ENCODE measurements at places on chromosomes 13 and 19.
A peak's percentile ranks its signal among the peaks of the same experiment; 100 is the strongest.

GRCh38 chr13:109897988-109898624 lies 111.7 kb upstream of the IRS2 start:
- no peak for DNase-seq

DNA sequence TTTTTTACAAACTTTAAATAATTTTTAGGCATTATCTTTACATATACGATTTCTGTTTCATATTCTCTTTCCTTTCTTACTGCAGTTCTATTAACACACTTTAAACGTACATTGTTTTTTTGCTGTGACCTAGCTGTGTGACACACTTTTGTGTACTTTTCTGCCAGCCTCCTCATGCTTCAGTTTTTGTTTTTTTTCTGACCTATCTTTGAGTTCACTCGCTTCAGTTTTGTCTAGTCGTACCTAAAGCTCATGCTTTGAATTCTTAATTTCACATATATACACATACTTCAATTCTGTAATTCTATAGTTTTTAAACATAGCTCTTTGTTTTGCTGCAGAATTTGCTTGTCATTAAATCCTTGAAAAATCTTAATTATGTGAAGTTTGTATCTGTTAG lies 150.4 kb downstream of the PDS5B start:
- DNase-seq, result no peak

GRCh38 chr19:40081411-40081810 lies 9.3 kb downstream of the ZNF780A start:
- no peak for DNase-seq

DNA sequence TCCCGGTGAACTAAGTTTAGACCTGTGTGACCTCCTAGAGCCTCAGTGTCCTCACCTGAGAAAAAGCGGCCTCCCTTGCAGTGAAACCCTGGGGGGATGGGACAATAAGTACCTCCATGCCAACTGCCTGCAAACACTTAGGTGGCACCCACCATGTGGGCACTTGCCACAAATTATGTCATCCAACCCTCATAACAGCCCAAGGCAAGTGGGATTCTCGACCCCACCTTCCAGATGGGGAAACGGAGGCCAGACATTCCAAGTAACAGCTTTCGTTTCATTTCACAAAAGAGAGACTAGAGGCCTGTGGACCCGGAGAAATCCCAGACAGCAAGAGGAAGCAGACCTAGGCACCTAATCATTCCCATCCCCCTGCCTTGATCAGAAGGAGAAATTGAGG lies 6.9 kb downstream of the REX1BD start:
- no peak for DNase-seq

GRCh38 chr13:39879286-39880035 lies 224.0 kb downstream of the COG6 start:
- no peak for DNase-seq

GRCh38 chr13:100630555-100630954 lies 42.0 kb upstream of the GGACT start:
- DNase-seq, result no peak

DNA sequence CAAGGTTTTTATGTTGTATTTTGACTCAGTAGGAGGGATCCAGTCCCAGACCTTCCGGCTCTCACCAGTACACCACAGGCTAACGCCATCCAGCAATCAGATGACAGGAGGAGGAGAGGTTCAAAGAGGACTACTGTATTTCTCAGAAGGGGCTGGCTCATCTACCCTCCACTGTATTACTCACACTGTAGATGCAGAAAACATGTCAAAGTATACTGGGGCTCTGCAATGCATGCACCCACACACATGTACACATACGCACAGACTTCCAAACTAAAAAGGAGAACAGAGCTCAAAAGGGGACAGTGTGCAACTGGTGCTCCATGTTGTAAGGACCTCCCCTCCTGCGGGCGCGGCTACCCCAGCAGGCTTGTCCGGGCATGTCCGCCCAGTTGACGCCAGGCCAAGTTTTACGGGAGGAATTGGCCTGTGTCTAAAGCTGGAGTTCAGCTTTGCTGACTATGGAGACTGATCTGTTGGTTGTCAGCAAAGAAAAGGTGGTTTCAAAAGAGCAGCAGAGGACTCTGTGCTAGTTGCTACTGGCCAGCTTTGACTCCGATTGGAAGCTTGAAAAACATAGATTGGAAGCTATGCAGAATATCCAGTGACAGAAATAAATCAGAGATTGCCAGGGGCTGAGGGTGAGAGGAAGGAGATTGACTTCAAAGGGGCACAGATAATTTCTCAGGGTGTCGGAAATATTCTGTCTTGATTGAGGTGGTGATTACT lies 314.2 kb downstream of the DLEU7 start:
- peak; percentile 67 for DNase-seq

DNA sequence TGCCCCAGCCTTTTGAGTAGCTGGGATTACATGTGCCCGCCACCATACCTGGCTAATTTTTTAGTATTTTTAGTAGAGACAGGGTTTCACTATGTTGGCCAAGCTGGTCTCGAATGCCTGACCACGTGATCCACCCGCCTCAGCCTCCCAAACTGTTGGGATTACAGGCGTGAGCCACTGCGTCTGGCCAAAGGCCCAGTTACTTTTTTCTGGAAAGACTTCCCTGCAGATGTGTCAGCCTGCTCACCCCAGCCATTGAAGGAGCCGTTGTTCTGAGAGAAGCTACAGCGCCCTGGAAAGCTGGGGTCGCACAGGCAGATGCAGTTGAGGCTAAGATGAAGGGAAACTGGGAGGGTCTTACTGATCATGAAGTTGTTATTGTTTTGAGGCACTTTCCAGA lies 7.9 kb upstream of the ZNF626 start:
- DNase-seq, result no peak

DNA sequence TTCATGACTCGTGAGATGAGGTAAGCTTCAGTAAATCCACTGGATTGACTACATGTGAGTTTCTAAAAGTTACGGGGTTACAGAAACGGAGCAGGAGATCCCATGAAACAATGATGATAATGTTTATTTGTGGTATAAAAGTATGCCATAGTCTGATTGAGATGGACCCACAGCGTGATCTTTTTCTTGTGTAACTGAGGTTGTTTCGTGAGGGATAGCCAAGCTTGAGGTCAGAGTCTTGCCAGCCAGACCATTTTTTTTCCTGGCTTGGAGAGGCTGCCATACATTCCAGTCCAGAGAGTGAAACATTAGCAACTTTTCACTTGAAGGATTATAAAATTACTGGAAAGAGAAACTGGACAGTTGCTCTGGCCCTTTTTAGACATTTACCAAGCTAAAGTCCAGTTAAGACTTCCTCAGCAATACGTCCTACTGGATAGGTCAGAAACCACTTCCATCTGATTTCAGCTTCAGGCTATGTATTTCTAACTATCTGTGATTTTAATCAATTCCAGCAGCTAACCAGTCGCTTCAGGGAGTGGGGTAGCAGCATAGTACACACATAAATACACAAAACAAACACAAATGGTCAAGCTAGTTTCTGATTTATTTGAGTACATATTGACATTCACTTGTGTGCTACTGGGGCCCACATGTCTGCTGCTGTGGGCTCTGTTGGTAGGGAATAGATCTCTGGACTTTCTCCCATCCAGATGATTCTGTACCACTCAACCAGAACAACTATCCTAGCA lies 194.6 kb downstream of the POSTN start:
- DNase-seq, result no peak

DNA sequence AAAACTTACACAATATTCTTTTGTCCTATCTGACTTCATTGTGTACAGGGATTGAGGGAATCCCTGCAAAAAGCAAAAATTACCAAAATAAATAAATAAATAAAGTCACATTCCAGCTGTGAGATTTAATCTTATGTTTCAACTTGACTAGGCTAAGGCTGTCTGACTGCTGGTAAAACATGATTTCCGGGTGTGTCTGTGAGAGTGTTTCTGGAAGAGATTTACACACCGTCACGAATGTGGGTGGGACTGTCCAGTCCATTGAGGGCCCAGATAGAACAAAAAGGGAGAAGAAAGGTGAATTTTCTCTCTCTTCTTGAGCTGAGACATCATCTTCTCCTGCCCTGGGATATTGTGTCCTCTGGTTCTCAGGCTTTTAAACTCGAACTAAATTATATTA lies 166.1 kb downstream of the LIG4 start:
- no peak for DNase-seq

DNA sequence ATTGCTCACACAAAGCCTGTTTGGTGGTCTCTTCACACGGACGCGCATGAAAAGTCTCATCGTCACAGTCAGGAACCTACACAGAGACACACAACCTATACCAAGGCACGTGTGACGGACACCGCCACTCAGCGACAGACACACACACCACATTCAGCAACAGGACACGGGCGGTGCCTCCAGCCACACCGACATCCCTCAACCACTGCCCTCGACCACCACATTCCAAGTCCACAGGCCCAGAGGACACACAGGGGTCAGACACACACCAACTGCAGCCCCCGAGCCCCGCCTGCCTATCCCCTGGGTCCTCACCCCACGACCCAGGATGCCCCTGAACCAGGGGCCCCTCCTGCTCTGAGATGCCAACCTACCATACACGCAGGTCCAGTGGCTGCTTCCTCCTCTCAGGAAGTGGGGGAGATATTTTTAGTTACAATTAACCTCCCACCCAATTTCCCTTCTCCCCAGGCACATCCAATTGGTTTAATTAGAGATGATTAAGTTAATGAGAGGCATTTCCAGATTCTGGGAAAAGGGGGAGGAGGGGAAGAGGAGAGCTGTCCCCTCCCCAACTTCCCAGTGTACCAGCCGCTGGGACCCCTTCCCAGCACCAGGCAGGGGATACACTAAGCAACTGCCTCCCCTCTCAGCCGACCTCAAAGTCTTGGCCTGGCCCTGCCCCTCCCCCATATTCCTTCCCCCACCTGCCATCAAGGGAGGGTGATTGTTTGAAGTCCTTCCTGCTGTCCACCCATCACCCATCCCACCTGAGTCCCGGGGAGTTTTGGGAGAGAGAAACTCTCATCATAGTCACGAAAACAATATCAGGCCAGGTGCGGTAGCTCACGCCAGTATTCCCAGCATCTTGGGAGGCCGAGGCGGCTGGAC lies 20.4 kb downstream of the MEIS3 start:
- DNase-seq, result no peak

GRCh38 chr19:39813264-39813993 lies 20.5 kb downstream of the DYRK1B start:
- no peak for DNase-seq

- DNase-seq, result no peak
Observed at GRCh38 chr13:112867301-112867711, 101.7 kb upstream of the MCF2L start.

- peak; percentile 71 for DNase-seq
Observed at GRCh38 chr19:16587833-16588823, 15.9 kb upstream of the SLC35E1 start.

DNA sequence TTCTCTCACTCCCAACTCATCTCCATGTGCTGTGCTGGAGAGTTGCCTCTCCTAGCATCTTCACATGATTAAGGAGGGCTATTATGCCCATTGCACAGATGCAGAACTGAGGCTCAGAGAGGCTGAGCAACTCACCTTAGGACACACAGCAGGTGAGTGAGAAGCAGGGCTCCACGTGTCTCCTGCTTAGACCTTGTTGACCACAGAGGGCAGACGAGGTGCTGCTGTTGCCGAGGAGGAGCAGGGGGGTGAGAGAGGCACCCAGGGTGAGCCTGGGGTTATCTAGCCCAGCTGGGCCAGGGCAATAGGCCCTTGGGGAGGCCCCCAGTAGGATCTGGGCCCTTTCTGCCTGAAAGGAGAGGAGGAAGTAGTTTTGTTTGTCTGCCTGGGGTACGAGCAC lies 2.4 kb upstream of the HSH2D start:
- peak; percentile 16 for DNase-seq

GRCh38 chr13:52033039-52033438 lies 8.5 kb downstream of the UTP14C start:
- DNase-seq, result no peak

DNA sequence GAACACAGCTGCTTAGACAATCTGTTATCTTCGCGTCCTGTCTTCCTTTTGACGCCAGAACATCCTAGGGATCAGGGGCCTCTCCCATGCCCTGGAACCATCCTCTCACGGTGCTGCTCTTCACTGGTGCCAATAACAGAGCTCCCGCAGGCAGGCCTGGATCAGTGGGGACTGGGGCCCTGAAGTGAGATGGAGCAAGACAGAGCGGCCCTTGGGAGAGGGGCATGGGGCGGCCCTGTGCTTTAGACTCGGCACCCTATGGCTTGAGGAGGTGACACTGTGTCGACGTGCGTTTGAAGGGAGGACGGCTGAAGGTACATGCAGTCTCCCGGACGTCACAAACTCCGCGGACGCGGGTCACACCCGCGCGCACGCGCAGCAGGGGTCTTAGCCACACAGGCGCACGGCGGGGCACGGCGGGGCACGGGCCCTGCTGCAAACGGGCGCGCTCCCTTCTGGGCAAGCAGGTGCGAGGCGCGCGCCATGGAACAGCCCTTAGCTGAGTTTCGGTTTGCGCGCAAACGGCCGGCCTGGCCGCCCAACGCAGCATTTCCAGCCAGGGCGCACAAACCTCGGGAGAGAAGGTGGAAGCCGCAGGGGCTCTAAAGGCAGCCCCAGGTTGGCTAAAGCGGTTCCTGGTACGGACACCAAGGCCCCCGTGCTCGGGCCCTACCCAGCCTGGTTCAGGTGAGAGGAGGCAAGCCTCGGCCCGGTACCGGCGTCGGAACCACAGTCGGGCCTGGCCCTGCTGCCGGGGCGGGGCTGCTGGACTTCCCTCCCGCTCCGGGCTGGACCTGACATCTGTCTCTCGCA lies 16.5 kb upstream of the RNF17 start:
- peak; percentile 15 for DNase-seq

- no peak for DNase-seq
Observed at GRCh38 chr13:94329277-94329676, 150.2 kb downstream of the DCT start.

- peak; percentile 98 for DNase-seq
Observed at GRCh38 chr19:1113030-1113985, 9.5 kb downstream of the GPX4 start.

DNA sequence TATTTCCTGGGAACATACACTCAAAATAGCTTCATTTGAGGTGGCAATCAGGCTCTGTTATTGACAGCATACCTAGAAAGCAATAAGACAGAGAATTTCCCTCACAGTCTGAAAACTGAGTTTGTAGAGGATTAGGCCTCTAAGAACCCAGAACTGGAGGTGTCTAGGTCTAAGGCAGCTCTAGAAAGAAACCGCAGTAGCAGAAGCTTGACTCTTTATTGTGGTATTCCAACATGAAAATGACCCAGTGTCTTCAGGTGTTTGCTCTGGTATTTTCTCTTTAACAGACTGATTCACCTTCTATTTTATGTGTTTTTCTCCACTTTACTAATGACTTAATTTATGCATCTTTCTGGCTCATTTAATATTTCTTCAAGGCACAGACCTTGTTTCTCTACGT lies 8.5 kb downstream of the COG6 start:
- DNase-seq, result no peak

- DNase-seq, result no peak
Observed at GRCh38 chr13:63843766-63844699, 2428.4 kb upstream of the PCDH20 start.

DNA sequence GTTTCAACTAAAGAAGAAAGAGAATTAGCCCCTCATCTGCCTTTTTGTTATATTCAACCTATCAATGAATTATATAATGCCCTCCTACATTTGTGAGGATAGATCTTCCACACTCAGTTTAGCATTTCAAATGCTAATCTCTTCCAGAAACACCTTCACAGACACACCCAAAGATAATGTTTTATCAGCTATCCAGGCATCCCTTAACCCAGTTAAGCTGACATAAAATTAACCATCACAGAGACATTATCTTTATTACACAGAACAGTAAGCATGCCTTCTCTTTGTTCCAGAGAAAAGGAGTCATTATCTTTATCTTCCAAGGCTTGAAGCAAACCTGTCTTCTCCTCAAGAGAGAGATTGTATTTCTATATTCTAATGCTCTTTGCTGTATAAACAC lies 53.1 kb downstream of the PCDH20 start:
- DNase-seq, result no peak

Data from erythroblast (primary cell).